Karpas-422 (cell line): ENCODE measurements at places on chromosomes 5 and 9. TPM values are rescaled to one million over a fixed set of nuclear protein-coding genes. Genes with fewer than 3 reads are reported as not detected.

IFNA8 gene
- not detected in 2 replicates for total RNA-seq

GRCh38 chr5:94314460-94315131 is 303.8 kb downstream of the KIAA0825 start:
- H3K4me1 ChIP-seq, result no peaks in the 10 kb centered on the region
- H3K27ac ChIP-seq, result no peak overlapping the region
- DNase-seq, result no peak

GRCh38 chr5:40480392-40480791 is 199.3 kb upstream of the PTGER4 start:
- no peak overlapping the region for H3K4me3 ChIP-seq
- H3K36me3 ChIP-seq, result no peaks in the 10 kb centered on the region
- no peak for DNase-seq
- no peaks in the 10 kb centered on the region for H3K27me3 ChIP-seq

- H3K4me1 ChIP-seq, result no peaks in the 10 kb centered on the region
- no peaks in the 10 kb centered on the region for H3K36me3 ChIP-seq
- peak; percentile 70 for DNase-seq
- H3K27me3 ChIP-seq, result no peaks in the 10 kb centered on the region
- H3K27ac ChIP-seq, result no peak overlapping the region
- no peak overlapping the region for H3K4me3 ChIP-seq
Observed at GRCh38 chr9:136978073-136978864, 965 bp downstream of the PTGDS start.

LRRTM2 gene
- 0.25 TPM in 1 of 2 replicates, not detected in the other for total RNA-seq
